ENCODE measurements at places on chromosomes 2 and 18. TPM values are rescaled to one million over a fixed set of nuclear protein-coding genes. Genes with fewer than 3 reads are reported as not detected.

Gene SGO2
- total RNA-seq = 3.2 TPM

Gene RND3
- 298 TPM for total RNA-seq

- DNase-seq = no peak
Measured at GRCh38 chr18:30862900-30863299, 179.6 kb downstream of the DSC3 start.

DNA sequence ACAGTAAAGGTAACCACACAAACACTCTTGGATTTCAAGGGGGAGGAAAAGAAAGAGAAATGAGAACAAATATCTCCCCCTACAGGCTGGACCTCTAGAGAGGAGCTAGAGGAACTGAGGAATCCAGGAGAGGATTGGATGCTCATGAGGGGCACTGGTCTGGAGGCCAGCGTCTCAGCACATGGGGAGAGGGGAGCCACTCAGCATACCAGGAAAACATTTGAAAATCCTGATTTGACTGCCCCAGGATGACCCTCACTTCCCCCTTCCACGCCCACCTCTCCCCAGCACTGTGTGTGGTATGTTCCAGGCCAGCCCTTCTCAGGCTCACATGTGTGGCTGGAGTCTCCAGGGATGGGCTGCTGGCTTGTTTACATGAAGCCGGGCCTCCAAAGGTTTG lies 396.8 kb upstream of the ID2 start:
- DNase-seq = no peak

DNA sequence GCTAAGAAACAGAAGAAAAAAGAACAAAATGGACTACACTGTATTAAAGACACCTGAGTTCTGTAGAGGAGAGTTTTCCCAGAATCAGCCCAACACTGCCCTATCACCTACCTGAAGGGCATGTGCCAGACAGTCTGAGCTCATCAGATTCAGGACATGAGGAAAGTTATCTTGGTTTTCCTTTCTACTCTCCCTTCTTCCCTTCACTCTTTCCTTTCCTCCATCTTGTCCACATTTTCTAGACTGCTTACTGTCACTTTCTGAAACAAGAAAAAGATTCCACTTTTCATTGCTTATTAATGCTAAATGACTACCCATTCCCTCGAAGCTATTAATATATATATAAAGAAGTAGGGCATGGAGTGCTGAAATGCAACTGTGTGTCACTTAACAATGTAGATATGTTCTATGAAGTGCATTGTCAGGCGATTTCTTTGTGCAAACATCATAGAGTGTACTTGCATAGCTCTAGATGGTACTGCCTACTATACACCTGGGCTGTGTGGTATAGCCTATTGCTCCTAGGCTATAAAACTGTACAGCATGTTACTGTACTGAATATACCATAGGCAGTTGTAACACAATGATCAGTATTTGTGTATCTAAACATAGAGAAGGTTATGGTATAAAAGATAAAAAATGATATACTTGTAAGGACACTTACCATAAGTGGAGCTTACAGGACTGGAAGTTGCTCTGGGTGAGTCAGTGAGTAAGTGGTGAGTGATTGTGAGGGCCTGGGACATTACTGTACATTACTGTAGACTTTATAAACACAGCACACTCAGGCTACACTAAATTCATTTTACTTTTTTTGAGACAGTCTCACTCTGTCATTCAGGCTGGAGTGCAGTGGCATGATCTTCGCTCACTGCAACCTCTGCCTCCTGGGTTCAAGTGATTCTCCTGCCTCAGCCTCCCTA lies 145.5 kb upstream of the ITGA6 start:
- DNase-seq = no peak
